SJCRH30 (cell line): ENCODE measurements at places on chromosomes 3 and 15. TPM values are rescaled to one million over a fixed set of nuclear protein-coding genes. Genes with fewer than 3 reads are reported as not detected.
A peak's percentile ranks its signal among the peaks of the same experiment; 100 is the strongest.

The NR2E3 gene
- total RNA-seq, result 4.5 and 8.8 TPM in 2 replicates

The RTP3 gene
- total RNA-seq, result not detected in 2 replicates

- H3K36me3 ChIP-seq, result no peaks in the 10 kb centered on the region
- H3K4me1 ChIP-seq, result no peaks in the 10 kb centered on the region
- peak; percentile 40 for DNase-seq
- H3K27ac ChIP-seq, result no peak overlapping the region
- no peaks in the 10 kb centered on the region for H3K27me3 ChIP-seq
Measured at GRCh38 chr3:94875149-94875548, 812.3 kb downstream of the NSUN3 start.

DNA sequence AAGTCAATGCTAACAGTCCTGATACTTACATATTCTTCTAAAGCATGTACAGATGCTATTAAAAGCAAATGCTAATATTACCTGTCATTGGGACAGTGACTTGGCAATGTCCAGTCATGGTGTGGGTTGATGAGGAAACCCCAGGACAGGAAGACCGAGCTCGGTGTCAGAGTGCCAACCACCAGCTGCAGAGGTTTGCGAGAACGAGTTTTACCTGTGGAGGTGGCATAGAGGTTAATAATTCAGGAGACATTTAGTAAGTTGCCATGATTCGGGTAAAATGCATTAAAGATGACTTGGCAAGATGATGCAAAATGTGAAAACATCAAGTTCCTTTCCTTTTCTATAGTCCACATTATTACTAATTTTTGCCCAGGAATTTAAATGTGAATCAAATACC, 94.5 kb downstream of the ABI3BP start:
- no peak overlapping the region for H3K27ac ChIP-seq
- no peak for DNase-seq
- no peaks in the 10 kb centered on the region for H3K36me3 ChIP-seq
- no peak overlapping the region for H3K4me3 ChIP-seq

DNA sequence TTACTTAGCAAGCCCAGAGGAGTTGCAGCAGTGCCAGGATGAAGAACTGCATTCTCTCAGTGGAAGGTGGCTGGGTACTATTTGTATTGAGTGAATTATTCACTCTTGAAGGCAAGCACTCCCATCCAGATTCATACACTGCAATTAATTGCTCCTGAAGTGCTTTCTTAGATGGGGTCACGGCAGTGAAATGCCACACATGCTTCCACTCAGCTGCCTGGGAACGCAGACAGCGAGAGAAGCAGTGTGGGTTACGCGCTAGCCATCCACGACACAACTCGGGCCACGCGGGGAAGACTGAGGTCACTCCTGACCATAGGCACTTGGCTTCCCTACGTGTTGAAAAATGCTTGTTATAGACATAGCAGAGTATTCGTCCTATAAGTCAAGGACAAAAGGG, 30.8 kb upstream of the LMCD1 start:
- H3K27ac ChIP-seq, result no peak overlapping the region
- H3K4me3 ChIP-seq, result no peak overlapping the region
- H3K4me1 ChIP-seq, result no peaks in the 10 kb centered on the region
- DNase-seq, result no peak
- no peaks in the 10 kb centered on the region for H3K36me3 ChIP-seq
